Left ventricle myocardium inferior (tissue), 1 donor: ENCODE measurements at places on chromosomes 7 and 10.
A peak's percentile ranks its signal among the peaks of the same experiment; 100 is the strongest.

DNA sequence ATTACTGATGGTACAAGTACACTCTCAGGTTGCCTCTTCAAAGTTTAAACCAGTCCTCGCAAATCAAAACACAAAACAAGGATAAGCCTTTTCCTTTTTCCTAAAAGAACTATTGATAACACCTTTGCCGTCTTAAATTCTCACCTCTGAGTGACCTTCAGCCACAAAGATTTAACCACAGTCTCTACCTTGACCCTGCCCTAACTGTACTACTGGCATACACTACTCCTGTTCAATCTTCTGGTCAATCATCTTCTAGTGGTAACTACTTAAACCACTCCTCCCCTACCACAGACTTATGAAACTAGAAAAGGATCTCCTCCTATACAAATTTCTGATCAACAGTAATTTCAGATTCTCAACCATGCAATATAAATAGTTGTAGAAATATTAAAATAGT is 15.1 kb downstream of the UPF2 start:
- no peak for DNase-seq

DNA sequence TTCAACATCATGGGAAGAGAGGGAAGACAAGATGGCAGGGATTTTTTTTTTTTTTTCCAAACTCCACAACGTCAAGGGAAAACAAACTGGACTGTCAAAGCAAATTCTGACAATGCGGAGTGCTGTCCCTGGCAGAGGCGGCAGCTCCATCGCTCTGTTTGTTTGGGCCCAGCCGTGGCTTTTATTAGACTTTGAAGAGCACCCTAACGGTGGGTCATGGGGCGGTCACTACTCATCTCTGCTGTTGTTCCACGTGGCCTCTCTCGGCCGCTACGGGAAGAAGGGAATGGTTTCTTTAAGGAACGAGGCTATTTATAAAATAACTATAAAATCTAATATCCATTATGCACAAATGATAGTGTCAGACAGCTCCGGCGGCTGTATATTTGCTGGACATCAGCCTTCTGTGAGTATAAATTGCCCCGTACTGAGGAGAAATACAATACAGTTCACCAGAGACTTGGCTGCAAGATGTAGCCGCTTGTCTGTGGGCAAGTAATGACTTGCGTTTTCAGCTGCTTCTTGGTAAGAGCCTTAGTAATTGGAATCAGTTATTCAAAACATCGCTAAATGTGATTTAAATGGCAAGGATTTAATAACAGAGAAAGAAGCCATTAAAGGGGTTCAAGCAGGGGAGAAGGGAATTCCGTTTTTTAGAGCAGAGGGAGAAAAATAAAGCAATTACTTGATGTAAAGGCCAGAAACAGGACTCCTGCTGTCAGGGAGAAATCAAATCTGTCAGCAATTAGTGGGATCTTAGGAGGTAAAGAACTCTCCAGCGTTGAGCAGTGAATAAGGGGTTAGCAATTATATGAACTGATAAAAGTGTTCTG is 61.7 kb upstream of the RAB11FIP2 start:
- no peak for DNase-seq

- DNase-seq: no peak
These were observed 237.8 kb downstream of the MAD1L1 start for GRCh38 chr7:1994931-1995330.

- DNase-seq: no peak
These were observed 15.9 kb downstream of the UBN2 start for GRCh38 chr7:139246905-139247304.

- no peak for DNase-seq
These were observed 177.5 kb downstream of the RELN start for GRCh38 chr7:103811997-103812396.

DNA sequence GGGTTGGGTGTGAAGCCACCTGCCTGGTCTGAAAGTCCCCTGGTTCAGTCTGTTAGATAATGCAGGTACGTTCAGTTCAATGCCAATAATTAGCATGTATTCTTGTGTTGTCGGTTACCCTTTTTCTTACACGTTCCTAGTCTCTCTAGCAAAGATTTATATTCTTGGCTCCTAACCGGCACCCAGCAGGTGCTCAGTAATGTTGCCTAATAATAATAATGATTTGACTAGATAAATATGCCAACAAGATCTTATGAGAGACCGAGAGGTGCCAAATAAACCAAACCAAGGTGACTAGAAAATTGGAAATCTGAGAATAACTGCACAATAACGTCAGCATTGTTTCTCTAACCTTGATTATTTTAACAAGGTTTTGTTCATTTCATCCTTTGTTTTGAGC is 1.1 kb upstream of the SMIM30 start:
- DNase-seq: no peak

- DNase-seq: no peak
These were observed 45.7 kb downstream of the ATXN7L1 start for GRCh38 chr7:105830405-105831301.

- no peak for DNase-seq
These were observed 16.1 kb downstream of the BRAT1 start for GRCh38 chr7:2539031-2539911.

DNA sequence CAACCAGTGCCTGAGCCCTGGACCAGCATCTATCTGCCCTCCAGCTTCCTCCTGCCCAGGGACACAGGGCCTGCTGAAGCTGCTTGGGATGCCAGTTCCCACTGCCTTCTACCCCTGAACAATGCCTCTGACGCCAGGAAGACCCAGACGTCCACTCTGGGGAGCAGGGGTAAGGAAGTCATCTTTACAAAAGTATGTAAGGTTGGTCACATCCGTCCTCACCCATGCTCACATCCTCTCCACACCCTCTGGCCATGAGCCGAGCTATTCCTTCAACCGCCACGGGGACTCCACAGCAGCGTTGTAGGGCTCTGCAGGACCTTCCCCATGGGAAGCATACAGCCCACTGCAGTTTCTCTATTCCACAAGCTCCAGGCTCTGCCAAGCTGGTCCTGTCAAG is 58.5 kb downstream of the CLRN3 start:
- peak; percentile 36 for DNase-seq

GRCh38 chr7:140674899-140675701 is 2.4 kb downstream of the ADCK2 start:
- no peak for DNase-seq

DNA sequence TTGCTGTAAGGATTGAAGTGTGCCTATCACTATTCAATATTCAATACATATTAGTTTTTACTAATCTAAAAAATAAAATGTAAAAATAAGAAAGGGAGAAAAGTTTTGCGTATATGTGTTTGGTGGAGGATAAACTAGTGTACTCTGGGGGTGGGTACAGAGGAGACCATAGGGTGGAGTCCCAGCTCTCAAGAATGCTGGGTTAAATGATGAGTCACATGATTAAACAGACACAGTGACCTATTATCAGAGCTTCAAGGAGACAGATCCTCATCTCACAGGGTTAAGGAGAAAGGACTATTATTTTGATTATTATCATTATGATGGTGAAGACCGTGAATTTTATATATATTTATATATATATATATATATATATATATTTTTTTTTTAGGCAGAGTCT is 77.5 kb downstream of the AFAP1L2 start:
- no peak for DNase-seq

GRCh38 chr7:16590424-16590823 is 55.1 kb downstream of the ANKMY2 start:
- no peak for DNase-seq

- DNase-seq: no peak
These were observed 282.4 kb downstream of the TNS3 start for GRCh38 chr7:47299496-47299895.

DNA sequence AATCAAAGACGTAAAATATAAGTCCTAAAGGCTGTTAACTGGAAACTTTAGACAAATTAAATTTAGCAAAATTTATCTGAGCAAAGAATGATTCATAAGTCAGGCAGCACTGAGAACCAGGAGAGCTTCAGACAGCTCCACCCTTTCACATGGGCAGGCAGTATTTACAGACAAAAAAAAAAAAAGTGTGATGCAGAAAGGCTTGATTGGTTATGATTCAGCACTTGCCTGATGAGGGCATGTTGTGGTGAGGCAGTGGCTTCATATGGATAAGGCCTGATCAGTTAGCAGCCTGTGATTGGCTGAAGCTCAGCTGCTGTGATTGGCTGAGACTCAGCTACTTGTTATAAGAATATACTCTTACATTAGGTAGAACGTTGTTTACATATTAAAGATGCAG is 495.4 kb upstream of the POM121L12 start:
- DNase-seq: no peak

DNA sequence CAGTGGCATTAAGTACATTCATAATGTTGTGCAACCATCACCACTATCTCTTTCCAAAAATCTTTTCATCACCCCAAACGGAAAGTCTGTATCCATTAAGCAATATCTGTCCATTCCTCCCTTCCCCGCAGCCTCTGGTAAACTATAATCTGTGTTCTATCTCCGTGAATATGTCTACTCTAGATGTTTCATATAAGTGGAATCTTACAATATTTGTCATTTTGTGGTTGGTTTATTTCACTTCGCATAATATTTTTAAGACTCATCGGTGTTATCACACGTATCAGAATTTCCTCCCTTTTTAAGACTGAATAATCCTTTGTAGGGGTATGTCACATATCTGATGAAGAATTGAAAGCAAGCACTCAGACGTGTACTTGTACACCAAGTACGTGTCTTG is 86.0 kb upstream of the FGFR2 start:
- DNase-seq: no peak

GRCh38 chr10:100688201-100688600 is 57.2 kb upstream of the PAX2 start:
- no peak for DNase-seq
